ENCODE measurements at places on chromosomes 12 and 14.

GRCh38 chr14:53048631-53049030, 97.8 kb upstream of the FERMT2 start:
- DNase-seq = no peak

- DNase-seq = no peak
These were observed 25.5 kb upstream of the BATF start for GRCh38 chr14:75496755-75497154.

GRCh38 chr12:107903341-107904061, 129.0 kb downstream of the ASCL4 start:
- DNase-seq = no peak

- DNase-seq = peak; percentile 24
These were observed 438.1 kb downstream of the FUT8 start for GRCh38 chr14:65850429-65851135.

- no peak for DNase-seq
These were observed 15.2 kb upstream of the PLEKHG6 start for GRCh38 chr12:6295094-6295811.
